NCI-H187 (cell line): ENCODE measurements at places on chromosomes 6 and 20.

DNA sequence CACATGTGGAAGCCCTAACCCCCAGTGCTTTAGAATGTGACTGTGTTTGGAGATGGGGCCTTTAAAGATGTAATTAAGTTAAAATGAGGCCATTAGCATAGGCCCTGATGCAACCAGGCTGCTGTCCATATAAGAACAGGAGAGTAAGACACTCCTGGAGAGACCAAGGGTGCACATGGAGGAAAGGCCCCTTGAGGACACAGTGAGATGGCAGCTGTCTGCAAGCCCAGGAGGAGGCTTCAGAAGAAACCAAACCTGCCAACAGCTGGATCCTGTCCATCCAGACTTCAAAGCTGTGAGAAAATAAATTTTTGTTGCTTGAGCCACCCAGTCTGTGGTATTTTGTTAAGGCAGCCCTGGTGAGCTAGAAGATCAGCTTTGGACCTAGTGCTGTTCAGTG, 16.8 kb upstream of the SNRPB2 start:
- no peak for DNase-seq

GRCh38 chr6:143986463-143987065, 21.5 kb downstream of the PLAGL1 start:
- DNase-seq: no peak

DNA sequence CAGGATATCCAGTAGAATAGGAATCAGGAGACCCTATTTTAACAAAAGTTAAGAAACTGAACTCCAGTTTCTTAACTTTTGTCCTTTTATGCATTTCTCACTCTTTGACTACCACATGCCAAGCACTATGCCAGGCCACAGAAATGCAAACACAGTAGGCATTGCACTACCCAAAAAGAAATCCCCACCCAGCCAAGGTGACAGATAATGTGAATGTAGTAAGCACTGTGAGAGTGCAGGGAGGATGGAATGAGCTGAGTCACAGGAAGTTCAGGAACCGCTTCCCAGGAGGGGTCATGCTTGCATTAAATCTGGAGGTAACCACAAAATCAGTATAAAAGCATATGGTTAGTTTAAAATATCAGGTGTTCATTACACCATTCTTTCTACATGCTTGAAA, 20.1 kb upstream of the FAM83C start:
- DNase-seq: no peak

- DNase-seq: no peak
Measured at GRCh38 chr6:62904687-62905086, 306.6 kb upstream of the FKBP1C start.

- no peak for DNase-seq
Measured at GRCh38 chr6:63858691-63859090, 223.1 kb downstream of the PHF3 start.

- DNase-seq: no peak
Measured at GRCh38 chr6:96058082-96058481, 42.3 kb downstream of the FUT9 start.

GRCh38 chr6:108806665-108807064, 41.6 kb upstream of the ARMC2 start:
- no peak for DNase-seq

GRCh38 chr6:36373368-36374019, 14.0 kb downstream of the ETV7 start:
- DNase-seq: no peak

DNA sequence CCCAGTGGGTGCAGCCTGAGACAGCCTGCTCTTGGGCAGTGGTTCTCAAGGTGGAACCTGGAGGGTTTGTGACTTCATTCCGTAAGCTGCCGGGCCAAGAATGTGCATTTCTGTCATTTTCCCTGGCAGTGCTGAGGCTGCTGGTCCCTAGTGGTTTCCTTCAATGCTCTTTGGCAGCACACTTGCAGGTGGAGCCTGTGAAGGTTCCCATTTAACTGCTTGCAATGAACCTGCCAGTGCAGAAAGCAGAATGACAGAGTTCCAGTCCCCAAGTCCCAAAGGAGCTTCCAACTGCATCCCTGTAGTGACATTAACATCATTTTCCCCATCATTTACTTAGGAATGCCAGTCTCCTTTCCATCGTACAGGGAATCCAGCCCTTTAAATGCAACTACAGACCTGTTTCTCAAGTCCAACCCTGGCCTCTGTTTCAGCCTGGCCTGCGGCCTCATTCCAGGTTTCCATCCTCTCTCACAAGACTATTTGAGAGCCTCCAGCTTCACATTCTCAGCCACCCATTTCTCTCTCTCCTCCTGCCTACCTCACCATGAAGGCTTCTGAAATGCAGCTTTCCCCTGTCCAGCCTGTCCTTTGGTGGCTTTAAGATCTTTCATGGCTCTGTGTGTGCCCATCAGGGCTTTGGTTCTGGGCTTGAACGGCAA, 149.7 kb upstream of the GGTLC1 start:
- DNase-seq: no peak

DNA sequence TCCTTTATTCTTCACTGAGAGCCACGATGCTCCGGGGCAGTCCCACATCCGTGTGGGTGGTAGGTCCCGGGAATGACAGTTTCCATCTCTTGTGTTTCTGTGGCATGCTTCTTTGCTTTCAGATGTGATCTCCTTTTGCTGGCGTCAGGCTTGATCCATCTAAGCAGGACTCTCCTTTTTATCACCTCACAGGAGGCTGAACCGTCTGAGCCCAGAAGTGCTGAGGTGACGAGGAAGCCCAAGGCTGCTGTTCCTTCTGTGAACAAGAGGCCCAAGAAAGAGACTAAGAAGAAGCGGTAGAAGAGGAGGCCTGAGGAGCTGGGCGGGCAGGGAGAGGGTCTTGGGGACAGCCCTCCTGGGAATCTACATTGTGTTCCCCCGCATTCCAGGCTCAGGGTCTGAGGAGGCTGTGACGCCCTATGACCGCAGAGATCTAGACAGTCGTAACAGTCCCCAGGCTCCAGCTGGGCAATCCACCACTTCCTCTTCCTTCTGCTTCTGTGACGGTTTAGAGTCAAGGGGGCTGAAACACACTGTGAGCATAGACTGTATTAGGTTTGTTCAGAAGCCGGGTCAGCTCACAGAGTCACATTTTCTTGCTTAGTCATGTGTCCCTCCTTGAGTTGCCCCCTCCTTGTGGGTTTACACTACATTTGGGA, 26.8 kb downstream of the MANBAL start:
- DNase-seq: no peak

DNA sequence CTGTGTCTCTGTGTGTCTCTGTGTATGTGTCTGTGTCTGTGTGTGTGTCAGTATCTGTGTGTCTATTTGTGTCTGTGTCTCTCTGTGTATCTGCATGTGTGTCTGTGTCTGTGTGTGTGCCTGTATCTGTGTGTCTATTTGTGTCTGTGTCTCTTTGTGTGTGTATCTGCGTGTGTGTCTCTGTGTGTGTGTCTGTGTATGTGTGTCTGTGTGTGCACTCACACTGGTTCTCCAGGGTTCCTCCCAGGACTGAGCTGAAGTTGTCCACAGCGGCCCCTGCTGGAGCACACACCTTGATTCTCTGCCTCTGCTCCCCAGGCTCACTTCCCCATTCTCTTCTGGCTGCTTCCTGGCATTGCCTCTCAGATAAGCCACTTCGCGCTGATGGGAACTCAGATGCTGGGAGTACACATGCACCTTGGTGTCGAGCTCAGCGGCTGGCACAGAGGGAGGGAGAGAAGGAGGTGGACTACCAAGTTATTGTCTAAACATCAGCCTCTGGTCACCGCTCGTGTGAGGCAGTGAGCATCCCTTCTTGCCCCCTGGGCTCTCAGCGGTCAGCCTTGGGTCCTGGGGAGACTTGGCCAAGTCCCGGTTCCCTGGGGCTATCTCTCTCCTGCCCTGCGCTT, 104.9 kb upstream of the NXT1 start:
- no peak for DNase-seq

DNA sequence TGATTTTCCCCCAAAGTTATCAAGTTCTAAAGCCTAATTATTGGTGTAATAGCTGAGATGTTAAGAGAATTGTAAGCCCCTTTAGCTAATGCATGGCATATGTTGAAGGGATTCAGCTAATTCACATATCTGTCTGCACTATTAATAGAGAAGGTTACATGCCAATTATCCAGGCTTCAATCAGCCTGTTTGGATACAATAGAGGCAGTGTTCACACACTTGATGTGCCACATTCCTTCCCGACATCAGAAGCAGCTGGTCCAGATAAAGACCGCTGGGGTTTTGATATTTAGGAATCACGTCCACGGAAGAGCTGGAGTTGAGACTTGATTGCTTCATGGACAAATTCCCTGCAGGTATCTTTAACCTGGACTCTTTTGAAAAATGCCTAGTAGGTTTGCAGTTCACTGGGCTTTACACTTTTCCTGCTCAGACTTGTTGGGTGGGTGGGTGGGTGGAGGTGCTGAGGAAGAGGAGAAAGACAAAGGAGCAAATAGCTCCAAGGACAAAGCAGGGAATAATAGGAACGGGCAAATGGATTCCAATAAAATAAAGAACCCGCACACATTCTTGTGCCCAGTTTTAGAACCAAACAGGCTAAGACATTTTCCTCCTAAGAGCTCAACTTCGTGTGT, 142.6 kb upstream of the ZNF217 start:
- no peak for DNase-seq

DNA sequence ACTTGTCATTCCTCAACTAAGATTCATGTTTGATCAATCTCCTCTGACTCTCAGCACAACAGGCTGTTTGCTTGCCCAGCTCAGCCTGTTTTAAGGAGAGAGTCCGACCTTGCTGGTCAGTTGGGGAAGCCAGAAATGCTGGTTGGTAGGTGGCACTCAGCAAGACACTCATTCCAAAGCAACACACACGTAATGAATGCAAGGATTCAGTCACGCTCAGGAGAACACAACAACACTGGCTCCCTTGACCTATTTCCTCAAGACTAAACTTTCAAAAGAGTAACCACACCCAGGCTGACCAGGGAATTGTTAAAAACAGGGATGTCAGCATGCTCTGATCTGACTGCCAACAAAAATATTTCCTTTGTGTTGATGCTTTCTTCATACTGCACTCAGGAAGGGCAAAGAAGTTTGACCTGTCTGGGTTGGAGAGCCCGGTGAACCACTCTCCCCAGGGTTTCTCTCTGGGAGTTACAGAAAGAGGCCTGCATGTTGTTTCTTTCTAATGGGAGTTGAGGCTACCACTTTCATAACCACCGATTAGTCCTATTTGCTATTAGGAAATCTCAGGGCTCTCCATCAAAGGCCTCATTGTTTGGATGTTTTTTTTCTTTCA, 25.6 kb upstream of the PREP start:
- no peak for DNase-seq

DNA sequence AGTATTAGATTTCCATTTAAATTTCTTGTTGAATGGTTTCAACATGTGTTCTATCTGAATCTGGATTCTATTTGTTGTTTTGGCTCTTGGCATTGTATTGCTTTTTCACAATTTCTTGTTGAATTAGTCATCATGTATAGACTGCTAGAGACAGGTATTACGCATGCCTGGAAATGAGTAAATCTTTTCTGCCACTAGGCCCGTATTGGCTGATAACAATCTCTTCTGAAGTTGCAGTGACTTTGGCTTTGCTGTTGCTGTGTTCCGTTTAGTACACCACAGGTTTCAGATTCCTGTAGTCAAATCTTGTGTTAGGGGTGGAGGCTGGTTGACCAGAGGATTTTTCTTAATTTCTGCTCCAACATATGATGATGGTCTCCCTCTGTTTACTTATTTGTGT, 1339.4 kb downstream of the GRIK2 start:
- DNase-seq: no peak

- no peak for DNase-seq
Measured at GRCh38 chr20:22508426-22508825, 75.9 kb downstream of the FOXA2 start.

DNA sequence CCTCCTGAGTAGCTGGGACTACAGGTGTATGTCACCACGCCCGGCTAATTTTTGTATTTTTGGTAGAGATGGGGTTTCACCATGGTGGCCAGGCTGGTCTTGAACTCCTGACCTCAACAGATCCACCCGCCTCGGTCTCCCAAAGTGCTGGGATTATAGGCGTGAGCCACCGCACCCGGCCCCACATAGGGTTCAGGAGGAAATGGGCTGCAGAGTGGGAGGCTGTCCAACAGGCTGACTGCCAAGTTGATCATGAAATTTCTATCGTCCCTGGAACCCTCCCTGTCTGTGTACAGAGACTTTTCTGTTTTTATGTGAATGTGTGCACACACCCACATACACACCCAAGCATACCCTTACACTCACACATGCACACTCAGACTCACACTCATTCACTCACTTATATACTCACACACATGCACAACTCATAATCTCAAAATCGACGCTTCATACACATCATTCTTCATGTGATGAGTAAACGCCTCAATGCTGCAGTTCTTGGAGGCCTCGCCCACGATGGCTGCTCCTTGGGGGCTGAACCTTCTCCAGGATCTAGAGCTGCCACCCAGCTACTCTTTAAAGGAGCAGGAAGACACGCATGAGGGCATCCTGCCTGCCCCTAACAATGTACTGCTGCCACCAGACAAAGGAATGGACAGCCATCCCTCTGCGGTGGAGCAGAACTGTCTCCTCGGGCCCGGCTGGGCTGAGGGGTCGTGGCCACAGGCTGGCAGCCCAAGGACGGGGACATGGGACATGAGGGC, 35.6 kb downstream of the SUN5 start:
- DNase-seq: no peak

DNA sequence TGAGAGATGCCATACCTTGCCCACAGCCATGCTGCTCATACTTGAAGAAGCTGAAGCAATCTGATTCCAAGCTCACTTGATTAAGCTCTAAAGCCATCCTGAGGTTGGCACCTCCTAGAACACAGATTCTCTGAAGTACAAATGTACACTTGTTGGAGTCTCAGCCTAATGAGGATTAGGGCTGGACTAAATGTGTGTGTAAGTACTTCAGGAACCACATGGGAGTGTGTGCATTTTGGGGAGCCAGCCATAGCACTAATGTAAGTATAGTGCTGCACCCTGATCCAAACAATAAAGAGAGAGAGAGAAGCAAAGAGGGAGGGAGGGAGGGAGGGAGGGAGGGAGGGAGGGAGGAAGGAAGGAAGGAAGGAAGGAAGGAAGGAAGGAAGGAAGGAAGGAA, 458.6 kb downstream of the MAFB start:
- DNase-seq: no peak

- DNase-seq: no peak
Measured at GRCh38 chr6:24802271-24803059, 3.7 kb upstream of the ARMH2 start.
